ENCODE measurements at places on chromosomes 7 and 10.

- no peaks in the 10 kb centered on the region for H3K36me3 ChIP-seq
- H3K27ac ChIP-seq = no peak overlapping the region
- H3K27me3 ChIP-seq = no peaks in the 10 kb centered on the region
- H3K4me3 ChIP-seq = no peak overlapping the region
Observed at GRCh38 chr7:148222721-148223120, 367.8 kb upstream of the C7orf33 start.

DNA sequence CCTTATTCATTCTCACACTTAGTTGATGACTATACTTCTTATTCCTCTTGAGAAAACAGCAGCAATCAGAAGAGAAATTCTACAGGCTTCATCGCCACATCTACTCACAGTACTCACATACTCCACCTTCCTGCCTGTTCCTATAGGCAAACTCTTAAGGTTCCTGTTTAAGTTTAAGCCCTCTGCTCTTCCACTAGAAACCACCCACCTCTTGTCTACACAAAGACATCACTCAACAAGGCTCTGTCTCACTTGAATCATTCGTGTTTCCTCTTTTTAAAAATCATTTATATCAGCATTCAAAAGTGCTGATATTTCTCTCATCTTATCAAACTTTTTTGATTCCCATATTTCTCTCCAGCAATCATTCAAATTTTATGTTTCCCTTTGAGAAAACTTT is 85.5 kb upstream of the ADO start:
- no peak overlapping the region for H3K27ac ChIP-seq
- H3K27me3 ChIP-seq = no peaks in the 10 kb centered on the region
- DNase-seq = no peak
- no peaks in the 10 kb centered on the region for H3K4me1 ChIP-seq
- H3K4me3 ChIP-seq = no peak overlapping the region

GRCh38 chr7:101956130-101956529 is 138.7 kb downstream of the CUX1 start:
- H3K27me3 ChIP-seq = no peaks in the 10 kb centered on the region
- H3K4me1 ChIP-seq = peaks cover 63% of the 10 kb centered on the region

GRCh38 chr10:74018241-74018640 is 20.3 kb downstream of the VCL start:
- peaks cover 75% of the 10 kb centered on the region for H3K4me1 ChIP-seq
- no peak overlapping the region for H3K4me3 ChIP-seq
- no peaks in the 10 kb centered on the region for H3K27me3 ChIP-seq
- peak overlapping the region; percentile 18 for H3K27ac ChIP-seq
- H3K36me3 ChIP-seq = no peaks in the 10 kb centered on the region

DNA sequence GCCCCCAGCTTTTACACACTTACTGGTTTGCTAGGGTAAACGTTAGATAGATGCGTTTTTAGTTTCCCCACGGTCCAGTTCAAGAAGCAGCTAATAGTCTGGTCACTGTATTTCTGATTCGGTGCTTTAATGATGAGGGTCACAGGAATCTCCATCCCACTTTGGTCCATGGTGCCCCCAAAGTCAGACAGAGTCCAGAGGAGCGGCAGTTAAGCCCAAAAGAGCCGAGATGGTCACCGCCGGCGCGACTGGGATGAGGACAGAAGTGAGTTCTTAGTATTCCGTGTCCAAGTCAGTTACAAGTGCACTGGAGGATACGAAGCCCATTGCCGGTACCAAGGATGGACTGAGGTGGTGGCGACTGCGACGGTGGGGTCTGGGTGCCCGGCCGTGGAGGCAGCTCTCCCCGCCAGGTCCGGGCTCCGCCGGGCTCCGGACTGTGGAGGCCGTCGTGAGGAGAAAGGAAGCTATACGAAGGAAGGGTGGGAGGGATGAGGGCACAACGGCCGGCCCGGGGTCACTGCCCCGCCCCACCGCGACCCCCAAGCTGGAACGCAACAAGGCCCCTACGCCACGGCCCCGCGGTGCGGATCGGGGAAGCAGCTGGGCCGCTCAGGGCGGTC is 663 bp downstream of the HERPUD2 start:
- DNase-seq = peak; percentile 68
- peaks cover 61% of the 10 kb centered on the region for H3K4me1 ChIP-seq
- no peaks in the 10 kb centered on the region for H3K27me3 ChIP-seq
- no peaks in the 10 kb centered on the region for H3K36me3 ChIP-seq

DNA sequence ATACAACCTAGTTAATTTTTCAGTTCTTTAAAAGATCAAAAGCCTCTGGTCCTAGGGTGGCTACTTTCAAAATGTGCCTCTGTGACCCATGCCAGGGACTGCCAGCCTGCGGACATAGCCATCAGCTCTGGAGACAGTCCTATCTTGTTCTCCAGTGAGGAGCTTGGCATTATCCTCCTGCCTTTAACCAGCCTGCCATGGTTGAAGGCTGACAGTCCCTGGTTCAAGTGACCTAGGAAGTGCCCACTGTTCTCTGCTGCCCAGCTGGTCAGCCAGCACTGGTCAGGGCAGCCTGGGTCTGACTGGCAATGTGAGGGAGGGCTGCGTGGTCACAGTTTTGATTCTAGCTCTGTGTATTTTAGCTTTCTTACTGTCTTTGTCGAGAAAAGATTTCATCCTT is 18.1 kb upstream of the ARHGAP22 start:
- H3K27ac ChIP-seq = no peak overlapping the region
- H3K4me3 ChIP-seq = no peak overlapping the region
- DNase-seq = no peak
- H3K27me3 ChIP-seq = no peaks in the 10 kb centered on the region

DNA sequence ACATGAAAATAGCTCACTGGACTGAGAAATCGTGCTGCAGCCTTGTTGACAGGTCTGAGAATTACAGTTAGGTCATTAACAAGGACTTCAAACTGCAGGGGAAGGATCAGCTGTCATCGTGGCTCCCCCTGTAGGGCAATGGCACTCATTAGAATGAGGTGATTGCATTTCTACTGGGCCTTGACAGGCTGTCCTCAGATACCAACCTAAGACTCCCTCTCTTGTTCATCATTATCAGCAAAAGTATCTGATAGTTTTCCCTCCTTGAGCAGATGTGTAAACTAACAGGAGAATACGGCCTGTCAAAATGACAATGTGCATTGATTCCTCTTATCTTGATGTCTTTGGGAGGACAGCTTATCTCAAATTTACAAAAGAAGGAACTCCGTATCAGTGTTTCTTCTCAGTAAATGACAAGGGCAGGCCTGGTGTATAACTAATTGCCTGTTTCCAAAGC is 648.5 kb upstream of the LRRN3 start:
- DNase-seq = no peak
- H3K4me3 ChIP-seq = no peak overlapping the region
- H3K27ac ChIP-seq = no peak overlapping the region
- no peaks in the 10 kb centered on the region for H3K36me3 ChIP-seq
- no peaks in the 10 kb centered on the region for H3K4me1 ChIP-seq
